ENCODE measurements at places on chromosomes 5 and 9. TPM values are rescaled to one million over a fixed set of nuclear protein-coding genes. Genes with fewer than 3 reads are reported as not detected.
A peak's percentile ranks its signal among the peaks of the same experiment; 100 is the strongest.

The NRG2 gene
- 15.8 TPM for total RNA-seq

The RAPGEF1 gene
- total RNA-seq: 296 TPM

The HTR1A gene
- total RNA-seq: not detected

DNA sequence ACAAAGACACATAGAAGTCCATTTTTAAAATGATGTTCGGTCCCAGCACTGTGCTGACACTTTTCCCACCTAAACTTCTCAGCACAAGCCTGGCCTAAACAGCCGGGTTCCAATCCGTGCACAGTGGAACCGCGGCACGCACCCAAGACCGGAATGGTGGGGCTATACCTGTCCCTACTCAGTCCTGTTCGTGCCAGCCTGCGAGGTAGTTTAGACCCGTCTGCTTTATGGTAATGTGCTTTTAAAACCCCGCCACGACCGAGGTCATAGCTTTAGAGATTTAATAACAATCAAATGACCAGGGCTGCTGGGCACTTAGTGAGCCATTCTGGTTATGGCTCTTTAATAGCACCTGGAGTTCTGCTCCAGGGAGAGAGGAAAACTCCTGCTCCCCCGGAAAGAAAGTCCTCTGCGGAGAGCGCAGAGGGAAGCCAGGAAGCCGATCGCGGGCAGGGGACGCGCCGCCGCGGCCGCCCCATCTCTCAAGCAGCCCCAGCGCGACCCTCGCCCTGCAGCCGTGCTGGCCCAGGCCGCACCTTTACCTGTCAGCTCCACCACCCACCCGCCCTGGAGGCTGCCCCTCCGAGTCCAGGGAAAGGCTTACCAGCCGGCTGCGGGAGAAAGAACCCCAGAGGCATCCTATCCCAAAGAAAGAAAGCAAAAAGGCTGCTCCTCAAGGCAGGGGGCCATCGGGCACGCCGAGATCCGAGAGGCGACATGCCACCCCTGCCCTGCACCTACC, 511 bp downstream of the ARL15 start:
- no peaks in the 10 kb centered on the region for H3K36me3 ChIP-seq
- H3K4me3 ChIP-seq: peak overlapping the region; percentile 79
- peak overlapping the region; percentile 85 for H3K27ac ChIP-seq
- no peaks in the 10 kb centered on the region for H3K27me3 ChIP-seq
- no peak for DNase-seq

DNA sequence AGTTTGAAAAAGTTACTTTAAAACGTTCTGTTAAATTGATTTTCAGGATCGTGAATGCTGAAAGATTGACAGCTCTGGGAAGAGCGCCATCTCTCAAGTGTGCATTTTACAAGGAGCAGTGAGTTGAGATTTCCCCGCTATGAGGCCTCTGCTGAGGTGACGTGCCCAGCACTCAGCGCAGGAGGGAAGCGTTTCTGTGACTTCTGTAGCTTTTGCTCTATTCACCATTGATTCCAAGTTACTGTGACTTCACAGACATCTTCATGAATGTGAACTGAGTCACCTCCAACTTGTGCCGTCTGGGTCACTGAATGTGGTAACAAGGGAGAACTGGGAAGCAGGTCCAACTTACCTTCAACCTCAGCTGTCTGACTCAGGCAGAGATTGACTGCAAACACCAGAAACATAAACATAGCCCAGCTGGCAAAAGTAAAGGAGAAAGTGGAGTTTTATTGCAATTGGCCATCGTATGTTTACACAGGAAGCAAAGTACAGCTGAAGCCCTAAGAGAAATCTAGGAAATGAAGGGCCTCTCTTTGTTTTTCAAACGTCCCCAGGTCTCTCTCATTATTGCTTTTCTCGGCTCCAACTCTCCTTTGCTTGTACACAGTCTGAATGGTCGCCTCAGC, 428.8 kb upstream of the CLINT1 start:
- H3K27me3 ChIP-seq: no peaks in the 10 kb centered on the region
- no peak overlapping the region for H3K27ac ChIP-seq
- H3K4me3 ChIP-seq: no peak overlapping the region

- H3K27me3 ChIP-seq: no peaks in the 10 kb centered on the region
- H3K4me1 ChIP-seq: no peaks in the 10 kb centered on the region
- H3K36me3 ChIP-seq: no peaks in the 10 kb centered on the region
- DNase-seq: no peak
- no peak overlapping the region for H3K4me3 ChIP-seq
These were observed 195.9 kb downstream of the SLIT3 start for GRCh38 chr5:169104937-169105494.

- H3K27ac ChIP-seq: no peak overlapping the region
- no peak for DNase-seq
- no peak overlapping the region for H3K4me3 ChIP-seq
These were observed 1.6 kb upstream of the GALT start for GRCh38 chr9:34644766-34645314.

GRCh38 chr5:87845734-87846133, 422.9 kb downstream of the TMEM161B start:
- no peak for DNase-seq
- H3K36me3 ChIP-seq: no peaks in the 10 kb centered on the region
- no peak overlapping the region for H3K4me3 ChIP-seq
- H3K27ac ChIP-seq: no peak overlapping the region
- no peaks in the 10 kb centered on the region for H3K4me1 ChIP-seq

- H3K27ac ChIP-seq: no peak overlapping the region
- H3K4me1 ChIP-seq: no peaks in the 10 kb centered on the region
- no peaks in the 10 kb centered on the region for H3K36me3 ChIP-seq
- H3K27me3 ChIP-seq: no peaks in the 10 kb centered on the region
- no peak for DNase-seq
These were observed 44.0 kb upstream of the LCP2 start for GRCh38 chr5:170341545-170341944.

- no peaks in the 10 kb centered on the region for H3K27me3 ChIP-seq
- H3K36me3 ChIP-seq: no peaks in the 10 kb centered on the region
- H3K4me1 ChIP-seq: peaks cover 16% of the 10 kb centered on the region
These were observed 192.4 kb downstream of the HSPA4 start for GRCh38 chr5:133244242-133244641.

- no peak overlapping the region for H3K4me3 ChIP-seq
- no peaks in the 10 kb centered on the region for H3K36me3 ChIP-seq
- no peak for DNase-seq
- no peak overlapping the region for H3K27ac ChIP-seq
- no peaks in the 10 kb centered on the region for H3K4me1 ChIP-seq
- H3K27me3 ChIP-seq: peaks cover 15% of the 10 kb centered on the region
These were observed 87.6 kb upstream of the COL5A1 start for GRCh38 chr9:134553996-134554372.

DNA sequence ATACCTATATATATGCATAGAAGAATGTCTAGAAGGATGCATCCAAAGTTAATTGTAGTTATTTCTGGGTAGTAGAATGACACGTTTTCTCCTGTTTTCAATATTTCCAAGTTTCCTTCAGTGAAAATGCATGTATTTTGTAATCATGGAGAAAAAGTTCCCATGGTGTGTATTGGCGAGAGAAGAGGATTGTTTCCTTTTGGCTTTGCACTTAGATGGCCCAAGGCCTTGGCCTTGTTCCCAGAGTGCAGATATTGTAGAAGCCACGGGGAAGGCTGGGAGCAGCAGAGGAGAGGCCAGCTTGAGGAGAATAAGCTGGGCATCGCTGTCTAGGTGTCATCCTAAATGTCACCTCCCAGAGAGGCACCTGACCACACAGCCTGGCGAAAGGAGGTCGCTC, 44.0 kb downstream of the IRF1 start:
- no peaks in the 10 kb centered on the region for H3K36me3 ChIP-seq
- H3K27me3 ChIP-seq: no peaks in the 10 kb centered on the region
- H3K4me1 ChIP-seq: peaks cover 46% of the 10 kb centered on the region
- H3K27ac ChIP-seq: peak overlapping the region; percentile 66

- DNase-seq: no peak
- H3K4me1 ChIP-seq: no peaks in the 10 kb centered on the region
- H3K4me3 ChIP-seq: no peak overlapping the region
- no peaks in the 10 kb centered on the region for H3K36me3 ChIP-seq
- peaks cover 2% of the 10 kb centered on the region for H3K27me3 ChIP-seq
These were observed 12.6 kb upstream of the UGT3A2 start for GRCh38 chr5:36079200-36079781.

DNA sequence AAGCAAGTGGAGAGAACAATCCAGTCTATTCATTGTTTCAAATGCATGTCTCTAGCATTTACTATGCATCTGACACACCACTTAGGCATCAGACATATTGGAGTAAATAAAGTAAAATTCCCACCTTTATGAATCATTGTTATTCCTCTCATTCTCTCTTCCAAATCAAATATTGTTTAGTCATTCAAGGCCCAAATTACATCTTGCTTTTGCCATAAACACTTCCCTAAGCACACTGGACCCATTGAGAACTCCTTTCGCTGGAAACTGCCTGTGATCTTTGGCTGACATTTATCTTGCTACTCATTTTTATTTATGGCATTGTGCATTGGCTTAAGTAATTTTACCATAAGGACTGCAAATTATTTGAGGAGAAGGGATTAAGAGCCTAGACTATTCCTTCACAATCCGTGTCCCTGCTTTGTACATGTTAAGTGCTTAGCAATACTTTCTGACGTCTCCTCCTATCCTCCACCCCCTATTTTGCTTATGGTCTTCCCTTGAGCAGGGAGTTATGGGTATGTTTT, 7.4 kb downstream of the C5orf46 start:
- no peaks in the 10 kb centered on the region for H3K27me3 ChIP-seq
- no peaks in the 10 kb centered on the region for H3K4me1 ChIP-seq
